Left ventricle myocardium inferior (tissue), 1 donor: ENCODE measurements at places on chromosomes 12 and 14. TPM values are rescaled to one million over a fixed set of nuclear protein-coding genes. Genes with fewer than 3 reads are reported as not detected.
A peak's percentile ranks its signal among the peaks of the same experiment; 100 is the strongest.

GRCh38 chr14:21090194-21090939 is 8.1 kb downstream of the ZNF219 start:
- no peaks in the 10 kb centered on the region for H3K27me3 ChIP-seq
- H3K4me1 ChIP-seq: peaks cover 18% of the 10 kb centered on the region
- H3K36me3 ChIP-seq: peaks cover 67% of the 10 kb centered on the region
- H3K4me3 ChIP-seq: no peak overlapping the region
- DNase-seq: no peak
- H3K27ac ChIP-seq: no peak overlapping the region

GRCh38 chr12:4539167-4539870 is 629 bp downstream of the RAD51AP1 start:
- H3K27me3 ChIP-seq: no peaks in the 10 kb centered on the region
- peaks cover 26% of the 10 kb centered on the region for H3K4me1 ChIP-seq
- H3K4me3 ChIP-seq: peak overlapping the region; percentile 78

- no peak overlapping the region for H3K4me3 ChIP-seq
- H3K27ac ChIP-seq: no peak overlapping the region
- DNase-seq: no peak
- H3K27me3 ChIP-seq: peaks cover 100% of the 10 kb centered on the region
- no peaks in the 10 kb centered on the region for H3K36me3 ChIP-seq
- H3K4me1 ChIP-seq: peaks cover 20% of the 10 kb centered on the region
Measured at GRCh38 chr12:53937596-53938325, 870 bp upstream of the HOXC13 start.

- H3K36me3 ChIP-seq: no peaks in the 10 kb centered on the region
- H3K4me3 ChIP-seq: no peak overlapping the region
- no peaks in the 10 kb centered on the region for H3K27me3 ChIP-seq
- H3K27ac ChIP-seq: no peak overlapping the region
- no peak for DNase-seq
- no peaks in the 10 kb centered on the region for H3K4me1 ChIP-seq
Measured at GRCh38 chr12:58051378-58051777, 110.0 kb downstream of the ATP23 start.

DNA sequence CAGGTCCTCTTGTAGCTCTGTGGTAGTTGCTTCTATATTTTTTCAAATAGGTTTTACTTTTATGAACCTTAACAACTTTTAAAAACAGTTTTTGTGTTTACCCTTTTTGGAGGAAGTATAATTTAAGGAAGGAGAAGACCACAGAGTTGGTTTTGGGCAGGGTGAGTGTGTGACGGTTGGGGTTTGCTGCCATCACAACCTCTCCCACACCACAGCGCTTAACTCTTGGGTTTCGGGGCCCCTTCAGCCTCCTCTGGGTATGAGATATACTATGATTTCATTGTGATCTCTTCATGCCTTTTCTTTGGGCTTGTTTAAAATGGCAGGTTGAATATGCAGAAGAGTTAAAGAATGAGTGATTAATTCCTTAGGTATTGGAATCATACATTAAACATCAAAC is 228.7 kb upstream of the CRY1 start:
- H3K36me3 ChIP-seq: no peaks in the 10 kb centered on the region
- peaks cover 80% of the 10 kb centered on the region for H3K27me3 ChIP-seq
- peaks cover 34% of the 10 kb centered on the region for H3K4me1 ChIP-seq
- H3K27ac ChIP-seq: no peak overlapping the region

- no peak overlapping the region for H3K4me3 ChIP-seq
- peak overlapping the region; percentile 87 for H3K27ac ChIP-seq
- H3K36me3 ChIP-seq: no peaks in the 10 kb centered on the region
- H3K4me1 ChIP-seq: peaks cover 46% of the 10 kb centered on the region
Measured at GRCh38 chr12:121582583-121583333, 1.9 kb upstream of the KDM2B start.

DNA sequence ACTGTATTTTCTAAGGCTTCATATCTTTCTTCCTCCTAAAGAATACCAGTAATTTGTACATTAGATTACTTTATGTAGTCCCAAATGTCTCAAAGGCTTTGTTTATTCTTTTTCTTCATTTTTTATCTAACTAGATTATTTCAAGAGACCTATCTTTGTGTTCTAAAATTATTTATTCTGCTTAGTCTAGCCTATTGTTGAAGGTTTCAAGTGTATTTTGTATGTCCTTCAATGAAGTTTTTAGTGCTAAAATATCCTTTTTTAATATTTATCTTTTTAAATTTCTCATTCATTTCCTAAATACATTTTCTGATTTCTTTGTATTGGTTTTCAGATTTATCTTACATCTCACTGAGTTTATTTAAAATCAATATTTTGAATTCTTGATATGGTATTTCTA is 25.8 kb downstream of the OR4N5 start:
- H3K4me3 ChIP-seq: no peak overlapping the region
- H3K27ac ChIP-seq: no peak overlapping the region
- no peaks in the 10 kb centered on the region for H3K4me1 ChIP-seq

The SDR9C7 gene
- not detected for total RNA-seq

The MYO1H gene
- 0.16 TPM for total RNA-seq

The ISCU gene
- total RNA-seq: 560 TPM
